SK-MEL-5 (cell line): ENCODE measurements at places on chromosomes 4 and X. TPM values are rescaled to one million over a fixed set of nuclear protein-coding genes. Genes with fewer than 3 reads are reported as not detected.
A peak's percentile ranks its signal among the peaks of the same experiment; 100 is the strongest.

The SPATA4 gene
- not detected in 2 replicates for total RNA-seq

The MTMR1 gene
- total RNA-seq, result 15.7 and 17.8 TPM in 2 replicates

The CT47B1 gene
- not detected in 2 replicates for total RNA-seq

The MGARP gene
- not detected in 2 replicates for total RNA-seq

The PPP2R3B gene
- total RNA-seq, result 6.1 and 6.4 TPM in 2 replicates

The PDCL2 gene
- total RNA-seq, result not detected in 2 replicates

The FGF2 gene
- 8.9 and 9.5 TPM in 2 replicates for total RNA-seq

The VGLL1 gene
- total RNA-seq, result not detected in 2 replicates

The ERCC6L gene
- 5.5 and 5.8 TPM in 2 replicates for total RNA-seq

- no peak for DNase-seq
Measured at GRCh38 chrX:132216283-132216682, 3.0 kb downstream of the RAP2C start.

DNA sequence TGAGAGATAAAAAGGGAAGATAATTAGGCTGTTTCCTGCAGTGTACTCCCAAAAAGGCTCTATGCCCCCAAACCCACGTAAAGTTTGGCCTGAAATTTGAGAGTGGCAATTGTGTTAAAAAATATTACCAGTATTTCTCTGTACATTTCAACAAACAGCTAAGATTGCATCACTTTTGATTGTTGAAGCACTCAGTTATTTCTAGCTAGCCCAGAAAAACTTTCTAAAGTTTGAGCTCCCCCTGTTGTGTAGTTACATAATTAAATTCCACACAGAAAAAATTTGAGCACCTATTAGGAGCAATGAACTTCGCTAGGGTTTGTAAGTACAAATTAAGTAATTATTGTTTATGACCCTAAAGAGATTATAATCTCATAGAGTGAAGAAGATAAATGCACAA is 109.4 kb downstream of the DLG3 start:
- peak; percentile 13 for DNase-seq

GRCh38 chr4:27000820-27001219 is 140.2 kb downstream of the STIM2 start:
- peak; percentile 24 for DNase-seq

- DNase-seq, result no peak
Measured at GRCh38 chr4:7041801-7042502, 1.2 kb upstream of the TADA2B start.

DNA sequence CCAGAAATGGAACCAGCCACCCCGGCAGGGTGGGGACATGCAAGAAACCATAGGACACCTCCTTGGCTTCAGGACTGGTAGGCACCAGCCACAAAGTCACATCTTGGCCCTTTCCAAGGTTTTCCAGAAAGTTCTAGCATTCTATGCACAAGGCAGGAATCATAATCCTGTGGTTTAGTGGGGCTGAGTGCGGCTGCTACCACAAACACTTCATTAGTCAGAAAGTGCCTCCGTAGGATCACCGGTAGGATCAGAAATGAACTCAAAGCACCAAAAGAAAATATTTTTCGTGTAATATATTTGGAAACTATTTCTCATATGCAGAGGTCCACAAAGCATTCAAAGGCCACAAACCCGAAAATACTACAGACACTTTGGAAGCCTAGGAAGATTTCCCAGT is 191.7 kb downstream of the PTTG2 start:
- no peak for DNase-seq

GRCh38 chrX:132227383-132228112 is 8.3 kb upstream of the RAP2C start:
- no peak for DNase-seq

- DNase-seq, result no peak
Measured at GRCh38 chrX:12866451-12867377, at the start of gene TLR7. Gene TLR7 (plus strand): TSS chrX:12867072. CDS start chrX:12867579, 507 bp downstream.

- no peak for DNase-seq
Measured at GRCh38 chrX:1153940-1154339, 58.5 kb downstream of the CRLF2 start.

GRCh38 chrX:38768079-38768478 is 33.2 kb upstream of the MID1IP1 start:
- DNase-seq, result peak; percentile 46

DNA sequence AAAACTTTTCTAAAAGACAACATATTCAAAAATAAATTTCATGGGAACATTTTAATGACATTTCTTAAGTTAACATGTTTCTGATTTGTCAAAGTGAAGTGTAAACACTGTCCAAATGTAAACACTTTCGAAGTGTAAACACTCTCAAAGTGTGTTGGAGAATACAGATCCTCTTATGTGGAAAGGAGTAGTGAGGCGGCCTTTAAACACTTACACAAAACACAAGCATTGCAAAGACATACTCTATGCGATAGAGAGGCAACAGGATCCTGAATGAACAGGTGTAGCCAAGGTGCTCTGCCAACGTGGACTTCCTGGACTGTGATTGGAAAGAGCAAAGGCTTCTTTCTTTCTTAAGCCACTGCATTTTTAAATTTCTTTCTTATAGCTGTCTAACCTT is 62.7 kb upstream of the PGM2 start:
- DNase-seq, result no peak

DNA sequence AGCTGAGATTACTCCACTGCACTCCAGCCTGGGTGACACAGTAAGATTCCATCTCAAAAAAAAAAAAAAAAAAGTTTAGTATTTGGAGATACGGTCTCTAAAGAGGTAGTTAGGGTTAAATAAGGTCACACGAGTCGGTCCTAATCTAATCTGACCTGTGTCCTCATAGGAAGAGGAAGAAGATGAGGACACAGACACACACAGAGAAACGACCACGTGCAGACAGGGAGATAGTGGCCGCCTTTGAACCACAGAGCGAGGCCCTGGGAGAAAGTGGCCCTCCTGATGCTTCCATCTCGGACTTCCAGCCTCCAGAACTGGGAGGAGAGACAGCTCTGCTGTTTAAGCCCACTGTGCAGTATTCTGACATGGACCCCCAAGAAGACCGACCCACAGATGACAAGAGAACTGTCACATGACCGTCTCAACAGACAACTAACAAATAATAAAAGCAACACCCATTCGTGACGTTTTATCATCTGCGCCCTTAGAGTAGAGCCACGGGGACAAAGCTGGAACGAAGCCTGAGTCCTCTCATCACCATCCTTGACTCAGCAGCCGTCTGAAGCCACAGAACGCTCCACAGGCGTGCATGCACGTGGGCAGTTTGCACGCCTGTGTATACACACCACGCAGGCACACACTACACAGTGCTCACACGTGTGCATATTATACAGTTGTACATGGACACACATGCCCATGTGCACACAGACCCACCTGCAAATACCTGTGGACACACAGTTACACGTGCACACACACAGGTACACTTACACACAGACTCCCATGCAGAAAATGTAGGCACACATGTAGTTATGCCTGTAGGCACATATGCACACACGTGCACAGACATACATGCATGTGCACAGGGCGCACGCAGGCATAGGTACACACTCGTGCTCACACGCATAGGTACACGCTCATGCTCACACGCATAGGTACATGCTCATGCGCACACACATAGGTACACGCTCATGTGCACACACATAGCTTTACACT is 51.7 kb downstream of the FAM53A start:
- no peak for DNase-seq

GRCh38 chr4:164596318-164596878 is 157.5 kb upstream of the SMIM31 start:
- no peak for DNase-seq

DNA sequence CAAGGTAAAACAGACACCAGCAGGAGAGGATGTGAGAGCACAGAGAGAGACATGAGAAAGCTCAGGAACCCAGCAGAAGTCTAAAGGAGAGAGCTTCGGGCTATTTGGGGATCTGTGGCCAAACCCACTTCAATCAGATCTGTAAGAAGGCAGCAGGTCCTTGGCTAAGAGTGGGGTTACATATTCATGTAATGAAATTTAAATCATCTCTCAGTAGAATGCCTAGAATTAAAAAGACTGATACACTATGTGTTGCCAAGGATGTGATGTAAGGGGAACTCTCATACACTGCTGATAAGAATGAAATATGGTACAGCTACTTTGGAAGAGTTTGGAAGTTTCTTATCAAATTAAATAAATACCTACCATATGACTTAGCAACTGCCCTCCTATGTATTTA is 35.8 kb downstream of the PDE5A start:
- no peak for DNase-seq

- DNase-seq, result peak; percentile 32
Measured at GRCh38 chrX:104137496-104137895, 19.3 kb downstream of the SLC25A53 start.

DNA sequence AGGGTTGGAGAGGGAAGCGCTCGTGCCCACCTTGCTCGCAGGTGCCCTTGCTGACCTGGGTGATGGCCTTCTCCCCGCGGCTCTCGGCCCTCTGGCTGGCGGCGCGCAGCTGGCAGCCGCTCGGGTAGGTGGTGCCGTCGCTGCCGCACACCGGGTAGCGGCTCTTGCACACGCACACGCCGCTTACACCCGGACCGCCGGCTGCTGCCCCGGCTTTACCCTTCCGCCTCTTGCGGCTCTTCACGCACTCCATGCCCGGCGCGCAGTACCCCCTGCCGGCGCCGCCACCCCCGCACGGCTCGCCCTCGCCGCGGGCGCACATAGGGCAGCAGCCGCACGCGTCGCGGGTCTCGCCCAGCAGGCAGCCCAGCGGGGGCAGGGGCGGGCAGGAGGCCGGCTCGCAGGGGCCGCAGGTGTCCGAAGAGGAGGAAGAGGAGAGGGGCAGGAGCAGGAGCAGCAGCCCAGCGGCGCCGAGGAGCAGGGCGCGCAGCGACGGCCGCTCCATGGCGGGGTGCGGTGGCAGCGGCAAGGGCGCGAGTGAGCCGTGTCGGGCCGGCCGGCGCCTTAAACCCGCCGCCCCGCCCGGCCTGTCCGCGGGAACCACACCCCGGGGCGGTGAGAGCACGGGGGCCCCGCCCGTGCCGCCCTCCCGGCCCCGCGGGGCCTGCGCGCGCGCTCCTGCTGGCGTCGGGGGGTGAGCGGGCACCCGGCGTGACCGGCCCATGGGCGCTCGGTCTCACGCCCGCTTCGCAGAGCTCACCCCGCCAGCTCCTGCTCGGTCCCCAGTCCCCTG is at the start of gene IGFBP7:
Gene IGFBP7 (minus strand): TSS at position 539 of the 793 bp plus-strand sequence. CDS start 34 bp downstream, at position 505.
- peak; percentile 24 for DNase-seq

- DNase-seq, result no peak
Measured at GRCh38 chr4:165866019-165866650, 6.9 kb upstream of the TLL1 start.

DNA sequence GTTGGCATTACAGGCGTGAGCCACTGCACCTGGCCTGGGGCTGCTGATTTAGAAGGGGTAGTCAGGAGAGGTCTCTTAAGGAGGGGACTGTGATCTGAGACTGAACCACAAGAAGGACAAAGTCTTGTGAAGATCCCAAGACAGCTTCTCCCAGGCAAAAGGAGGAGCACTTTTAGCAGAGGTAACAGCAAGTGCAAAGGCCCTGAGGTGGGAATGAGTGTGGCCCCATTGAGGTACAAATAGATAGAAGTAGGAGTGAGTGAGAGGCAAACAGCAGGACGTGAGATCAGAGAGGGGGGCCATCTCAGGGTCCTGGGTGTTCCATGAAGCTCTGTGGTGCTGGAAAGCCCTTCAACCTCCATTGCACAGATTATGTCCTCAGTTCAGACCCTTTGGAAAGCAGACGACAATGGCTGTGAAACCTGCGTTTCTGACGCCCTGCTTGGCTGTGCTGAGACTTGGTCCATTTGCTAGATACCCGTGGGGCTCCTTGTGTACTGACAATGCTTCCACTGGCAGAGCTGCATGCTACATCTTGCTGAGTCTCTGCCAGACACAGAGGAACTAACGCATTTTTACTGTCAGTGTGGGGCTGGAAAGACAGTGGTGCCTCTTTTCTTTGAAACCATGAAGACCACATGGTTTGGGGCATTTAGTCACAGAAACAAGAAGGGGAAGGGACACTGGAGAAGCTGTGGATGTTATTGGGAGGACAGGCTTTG is 1.3 kb upstream of the CCKAR start:
- DNase-seq, result peak; percentile 4

GRCh38 chrX:4936315-4936714 is 1222.9 kb upstream of the PRKX start:
- no peak for DNase-seq

DNA sequence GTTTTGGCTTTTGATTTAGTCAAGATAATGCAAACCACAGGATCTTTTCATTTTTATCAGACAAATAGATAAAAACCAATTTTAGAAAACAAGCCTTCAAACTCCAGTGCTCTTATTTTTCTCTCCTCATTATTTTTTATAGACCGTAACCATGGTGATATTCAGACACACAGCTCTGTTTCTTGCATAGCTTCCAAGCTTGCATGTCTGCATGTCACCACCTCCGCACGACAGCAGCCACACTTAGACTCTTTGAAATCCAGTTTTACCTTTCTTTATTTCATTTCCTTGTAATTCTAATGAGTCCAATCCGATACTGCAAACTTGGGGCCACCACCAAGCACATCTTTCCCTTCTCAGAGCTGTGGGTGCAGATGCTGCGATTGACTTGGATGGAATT is 94.3 kb upstream of the GPM6A start:
- no peak for DNase-seq

DNA sequence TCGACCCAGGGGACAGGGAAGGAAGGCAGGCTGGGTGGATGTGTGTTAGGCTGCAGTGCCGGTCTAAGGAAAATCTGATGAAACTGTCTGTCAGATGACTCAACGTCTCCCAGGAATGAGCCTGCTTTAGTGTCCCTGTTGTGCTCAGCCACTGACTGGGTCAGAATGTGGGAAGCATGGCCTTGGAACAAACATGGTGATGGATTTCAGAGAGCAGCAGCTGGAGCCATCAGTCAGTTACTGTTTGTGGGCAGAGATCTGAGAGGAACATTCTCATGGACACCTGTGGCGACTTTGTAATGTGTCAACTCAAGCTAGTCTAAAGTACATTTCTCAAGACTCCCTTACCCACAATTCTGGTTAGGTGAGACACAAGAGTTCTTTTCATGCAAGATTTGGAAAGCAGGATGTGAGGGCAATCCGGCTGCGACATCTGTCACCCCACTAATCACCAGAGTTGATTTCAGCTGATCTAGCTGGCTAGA is 63.2 kb downstream of the ANAPC10 start:
- no peak for DNase-seq

DNA sequence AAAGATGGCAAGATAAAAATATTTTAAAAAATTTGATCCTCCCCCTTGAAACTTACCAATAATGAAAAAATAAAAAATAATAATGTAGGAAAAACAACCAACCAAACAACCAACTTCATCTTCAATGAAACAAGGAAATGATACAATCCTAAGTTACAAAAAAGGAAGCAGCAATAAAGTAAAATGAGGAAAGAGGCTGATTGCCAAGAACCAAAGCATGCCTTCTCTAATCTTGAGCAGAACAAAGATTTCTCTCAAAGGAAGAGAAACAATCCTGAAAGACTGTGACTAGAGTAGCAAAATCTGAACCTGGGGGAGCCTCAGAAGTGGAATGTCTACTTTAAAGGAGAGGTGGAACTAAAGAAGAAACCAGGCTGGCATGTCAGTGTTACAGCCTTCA is 10.9 kb upstream of the WDFY3 start:
- no peak for DNase-seq
